Kidney epithelial cell (primary cell): ENCODE measurements at places on chromosomes 1 and 21. TPM values are rescaled to one million over a fixed set of nuclear protein-coding genes. Genes with fewer than 3 reads are reported as not detected.
A peak's percentile ranks its signal among the peaks of the same experiment; 100 is the strongest.

DNA sequence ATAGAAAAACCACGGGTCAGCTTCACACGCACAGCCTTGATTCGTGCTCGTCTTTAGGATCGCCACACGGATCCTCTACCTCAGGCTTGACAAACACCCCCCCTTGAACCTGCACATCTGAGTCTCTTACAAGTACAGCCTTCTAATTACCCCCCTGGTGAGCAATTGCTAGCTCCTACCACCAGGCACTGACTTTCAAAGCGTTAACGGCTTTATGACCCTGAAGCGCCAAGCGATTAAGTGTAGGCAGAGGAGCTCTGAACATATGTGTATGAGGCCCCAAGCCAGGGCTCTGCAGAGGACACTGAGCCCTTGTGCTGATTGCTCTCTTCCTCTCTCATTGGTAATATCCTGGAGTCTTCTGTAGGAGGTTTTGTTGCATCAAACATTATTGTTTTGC, 55.7 kb upstream of the EPHA8 start:
- DNase-seq = no peak

GRCh38 chr1:247441606-247442005, 16.3 kb downstream of the OR2B11 start:
- no peak for DNase-seq

DNA sequence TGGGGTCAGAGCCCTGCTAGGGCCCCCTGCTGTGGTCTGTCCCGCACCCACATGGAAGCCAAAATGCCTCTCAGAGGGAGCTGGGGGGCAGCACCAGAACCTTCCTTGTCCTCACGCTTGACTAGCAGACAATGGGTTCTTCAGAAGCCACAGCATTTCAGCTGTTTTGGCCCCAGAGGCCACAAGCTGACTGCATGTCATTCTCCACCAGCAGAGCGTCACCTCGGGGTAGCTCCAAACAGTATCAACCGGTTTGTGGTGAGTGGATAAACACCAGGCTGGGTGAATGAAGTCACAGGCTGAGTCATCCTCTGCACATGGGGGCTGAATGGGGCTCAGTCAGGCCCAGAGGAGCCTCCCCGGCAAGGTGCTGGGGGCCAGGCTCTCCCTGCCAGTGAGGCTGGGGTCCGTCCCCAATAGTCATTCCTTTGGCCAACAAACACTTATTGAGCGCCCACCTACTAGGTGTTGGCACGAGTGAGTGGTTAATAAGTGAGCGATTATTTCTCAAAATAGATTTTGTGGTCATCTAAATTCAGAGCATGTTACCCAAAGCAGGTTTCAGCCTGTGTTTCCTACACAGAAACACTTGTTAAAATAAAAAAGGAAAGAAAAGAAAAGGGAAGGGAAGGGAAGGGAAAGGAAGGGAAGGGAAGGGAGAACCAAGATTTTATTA, 9.1 kb downstream of the OLIG1 start:
- peak; percentile 75 for DNase-seq

GRCh38 chr1:100422065-100422464, 69.8 kb downstream of the CDC14A start:
- no peak for DNase-seq

KIF17 gene
- total RNA-seq = 1.3 and 1.6 TPM in 2 replicates

GRCh38 chr1:53051676-53052075, 10.3 kb upstream of the PODN start:
- DNase-seq = no peak

TBX15 gene
- 0.21 TPM in 1 of 2 replicates, not detected in the other for total RNA-seq

SPRR2B gene
- total RNA-seq = not detected in 2 replicates

USH2A gene
- total RNA-seq = not detected in 2 replicates

DNA sequence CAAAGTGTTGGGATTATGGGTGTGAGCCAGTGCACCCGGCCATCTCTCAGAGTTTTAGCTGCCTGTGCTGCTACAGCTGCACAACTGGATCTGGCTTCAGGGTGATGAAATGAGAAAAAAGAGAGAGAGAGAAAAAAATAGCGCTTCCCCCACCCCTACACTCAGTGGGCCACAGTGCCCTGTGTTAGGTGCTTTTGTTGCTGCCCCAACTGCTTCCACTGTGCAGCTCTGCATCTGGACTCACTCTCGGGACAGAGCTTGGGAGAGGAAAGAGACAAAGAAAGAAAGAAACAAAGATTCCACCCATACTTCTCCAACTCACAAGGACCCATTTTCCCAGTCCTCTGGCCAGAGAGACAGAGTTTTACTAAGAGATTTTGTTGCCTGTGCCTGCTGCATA, 50.4 kb downstream of the INAVA start:
- no peak for DNase-seq

- DNase-seq = no peak
Observed at GRCh38 chr1:162013289-162013688, 10.4 kb downstream of the OLFML2B start.

CHD5 gene
- total RNA-seq = under 0.01 and 0.08 TPM in 2 replicates

PLA2G2C gene
- total RNA-seq = not detected in 2 replicates

DNA sequence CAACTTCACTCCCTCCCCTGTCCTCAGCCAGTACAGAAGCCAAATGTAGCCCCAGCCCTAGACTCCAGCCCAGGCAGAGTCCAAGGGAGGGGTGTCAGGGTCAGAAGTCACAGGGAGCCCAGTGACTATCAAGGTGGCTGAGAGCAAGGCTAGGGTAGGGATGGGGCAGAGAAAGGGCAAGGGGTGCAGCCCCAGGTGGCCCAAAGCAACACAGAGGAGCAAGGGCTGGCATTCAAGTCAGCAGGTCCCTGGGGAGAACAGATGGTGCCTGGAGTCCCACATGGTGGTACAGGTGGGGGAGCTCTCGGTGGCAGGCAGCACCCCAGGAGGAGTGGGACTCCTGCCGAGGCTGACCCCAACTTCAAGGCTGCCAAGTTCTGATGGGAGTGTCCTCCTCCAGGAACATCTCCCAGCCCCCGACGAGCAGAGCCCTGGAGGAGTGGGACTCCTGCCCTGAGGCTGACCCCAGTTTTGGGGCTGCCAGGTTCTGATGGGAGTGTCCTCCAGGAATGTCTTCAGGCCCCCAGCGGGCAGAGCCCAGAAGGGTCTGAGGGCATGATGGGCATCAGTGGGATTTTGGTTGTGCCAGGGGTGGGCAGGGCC, 3.7 kb upstream of the DVL1 start:
- no peak for DNase-seq

LCE2C gene
- total RNA-seq = not detected in 2 replicates

DNA sequence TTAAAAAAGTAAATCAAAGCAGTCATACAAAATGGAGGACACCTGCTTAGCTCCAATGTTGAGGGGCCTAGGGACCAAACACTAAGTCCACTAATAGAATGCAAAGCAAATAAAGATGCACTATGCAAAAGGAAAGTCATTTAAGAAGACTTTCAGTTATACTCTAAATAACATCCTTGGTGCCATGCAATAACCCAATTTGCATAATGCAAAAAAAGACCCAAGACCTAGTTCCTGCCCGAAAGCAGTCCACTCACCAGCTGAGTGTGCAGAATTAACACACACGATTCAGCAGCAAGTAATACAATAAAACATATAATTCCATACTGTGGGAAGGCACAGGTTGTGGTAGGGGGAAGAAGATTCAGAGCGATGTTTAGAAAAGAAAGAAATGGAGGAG, 101.8 kb downstream of the TGFBR3 start:
- DNase-seq = no peak

GRCh38 chr1:198534548-198535418, 5.7 kb downstream of the ATP6V1G3 start:
- DNase-seq = no peak

SMPDL3B gene
- 20.1 and 23.3 TPM in 2 replicates for total RNA-seq
